ENCODE measurements at places on chromosomes 12 and 14.

DNA sequence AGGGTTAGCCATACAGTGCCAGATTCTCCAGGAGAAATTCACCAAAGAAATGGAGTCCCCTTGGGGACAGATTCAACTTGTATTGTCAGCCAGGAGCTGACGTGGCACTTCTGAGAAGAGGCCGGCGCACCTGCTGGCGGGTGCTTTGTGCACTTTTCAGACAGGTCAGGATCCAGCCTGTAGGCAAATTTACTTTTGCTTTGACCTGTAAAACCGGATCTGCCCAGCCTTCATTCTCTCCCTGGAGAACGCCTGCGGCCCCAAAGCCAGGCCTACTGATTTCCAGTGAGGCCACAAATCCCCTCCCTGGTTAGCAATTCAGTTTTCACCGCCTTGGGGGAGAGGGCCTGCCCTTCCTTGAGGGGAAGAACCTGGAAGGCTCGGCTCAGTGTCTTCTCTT lies 17.4 kb downstream of the P2RX4 start:
- DNase-seq = no peak

DNA sequence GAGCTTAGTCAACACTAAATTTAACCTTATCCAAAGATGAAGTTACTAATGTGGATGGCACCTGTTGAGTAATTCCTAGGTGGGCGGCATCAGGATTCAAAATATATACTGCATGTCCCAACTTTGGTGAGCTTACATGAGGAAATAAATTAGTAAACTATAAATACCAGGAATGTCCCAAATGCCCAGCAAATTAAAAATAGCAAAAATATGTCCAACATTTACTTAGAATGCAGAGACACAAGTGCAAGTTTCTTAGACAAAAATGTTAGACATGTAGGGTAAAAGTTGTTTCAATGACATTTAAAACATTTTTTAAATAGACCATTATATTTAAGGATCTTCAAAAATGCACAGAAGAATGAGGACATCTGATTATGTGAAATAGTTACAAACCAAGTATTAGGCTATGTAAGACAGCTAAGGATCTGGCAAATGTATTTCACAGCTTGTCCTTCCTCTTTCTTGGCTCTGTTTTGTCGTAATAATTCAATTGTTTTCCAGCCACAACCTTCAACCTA lies 115.9 kb downstream of the NAV3 start:
- no peak for DNase-seq

DNA sequence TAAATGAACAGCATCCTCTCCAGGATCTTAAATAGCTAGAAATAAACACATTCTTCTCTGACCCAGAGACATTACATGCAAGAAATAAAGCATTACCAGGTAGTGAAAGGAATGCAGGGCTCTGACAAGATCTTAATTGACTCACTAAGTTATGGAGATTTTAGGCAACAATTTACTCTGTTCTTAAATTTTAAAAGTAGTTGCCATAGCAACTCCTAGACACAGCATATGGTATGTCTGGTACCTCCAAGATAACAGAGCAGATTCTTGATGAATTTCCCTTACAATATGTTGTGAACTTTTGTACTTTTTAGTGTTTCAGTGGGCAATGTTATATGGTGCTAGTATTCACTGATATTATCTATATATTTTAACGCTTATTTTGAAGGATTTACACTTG lies 76.7 kb upstream of the G2E3 start:
- DNase-seq = no peak

GRCh38 chr12:125121106-125121505 lies 55.9 kb downstream of the AACS start:
- DNase-seq = no peak

- no peak for DNase-seq
These were observed 2.9 kb downstream of the NFKBIA start for GRCh38 chr14:35401422-35402265.

GRCh38 chr12:114172135-114172534 lies 206.0 kb upstream of the RBM19 start:
- DNase-seq = no peak

GRCh38 chr14:75281654-75282019 lies 3.0 kb downstream of the FOS start:
- no peak for DNase-seq

DNA sequence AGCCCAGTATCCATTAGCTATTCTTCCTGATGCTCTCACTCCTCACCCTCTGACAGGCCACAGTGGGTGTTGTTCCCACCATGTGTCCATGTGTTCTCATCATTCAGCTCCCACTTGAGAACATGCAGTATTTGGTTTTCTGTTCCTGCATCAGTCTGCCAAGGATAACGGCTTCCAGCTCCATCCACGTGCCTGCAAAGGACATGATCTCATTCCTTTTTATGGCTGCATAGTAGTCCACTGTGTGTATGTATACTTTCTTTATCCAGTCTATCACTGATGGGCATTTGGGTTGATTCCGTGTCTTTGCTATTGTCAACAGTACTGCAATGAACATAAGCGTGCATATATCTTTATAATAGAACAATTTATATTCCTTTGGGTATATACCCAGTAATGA lies 8.9 kb downstream of the ATG2B start:
- DNase-seq = no peak

GRCh38 chr14:32495435-32495734 lies 166.3 kb downstream of the AKAP6 start:
- no peak for DNase-seq

GRCh38 chr12:107165581-107165980 lies 72.2 kb upstream of the CRY1 start:
- DNase-seq = no peak

Measured in CD4-positive, alpha-beta T cell treated with Interleukin-2 at 100 ng/mL for 4 hours (primary cell).